ENCODE measurements at places on chromosomes 7 and 10.

DNA sequence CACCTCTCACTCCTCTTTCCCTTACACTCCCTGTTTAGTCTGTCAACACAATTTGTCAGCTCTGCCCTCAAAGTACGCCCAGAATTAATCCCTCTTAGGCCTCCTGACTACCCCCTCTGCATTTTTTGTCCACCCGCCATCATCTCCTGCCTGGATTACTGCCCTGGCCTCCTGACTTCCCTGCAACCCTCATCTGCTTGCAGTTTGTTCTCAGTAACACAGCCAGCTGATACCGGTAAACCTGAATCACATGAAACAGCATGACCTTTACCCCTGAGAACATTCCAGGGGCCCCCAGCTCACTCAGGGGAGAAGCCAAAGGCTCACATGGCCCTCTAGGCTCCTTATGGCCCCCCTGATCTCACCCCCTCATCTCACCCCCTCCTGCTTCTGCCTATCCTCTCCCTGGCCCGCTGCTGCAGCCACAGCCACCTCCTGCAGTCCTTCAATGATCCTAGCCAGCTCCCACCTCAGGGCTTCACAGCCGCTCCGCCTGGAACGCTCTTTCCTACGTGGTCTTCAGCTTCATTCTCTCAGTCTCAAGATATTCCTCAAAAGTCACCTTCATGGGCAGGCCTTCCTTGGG, 8.9 kb downstream of the C10orf53 start:
- no peak for DNase-seq

DNA sequence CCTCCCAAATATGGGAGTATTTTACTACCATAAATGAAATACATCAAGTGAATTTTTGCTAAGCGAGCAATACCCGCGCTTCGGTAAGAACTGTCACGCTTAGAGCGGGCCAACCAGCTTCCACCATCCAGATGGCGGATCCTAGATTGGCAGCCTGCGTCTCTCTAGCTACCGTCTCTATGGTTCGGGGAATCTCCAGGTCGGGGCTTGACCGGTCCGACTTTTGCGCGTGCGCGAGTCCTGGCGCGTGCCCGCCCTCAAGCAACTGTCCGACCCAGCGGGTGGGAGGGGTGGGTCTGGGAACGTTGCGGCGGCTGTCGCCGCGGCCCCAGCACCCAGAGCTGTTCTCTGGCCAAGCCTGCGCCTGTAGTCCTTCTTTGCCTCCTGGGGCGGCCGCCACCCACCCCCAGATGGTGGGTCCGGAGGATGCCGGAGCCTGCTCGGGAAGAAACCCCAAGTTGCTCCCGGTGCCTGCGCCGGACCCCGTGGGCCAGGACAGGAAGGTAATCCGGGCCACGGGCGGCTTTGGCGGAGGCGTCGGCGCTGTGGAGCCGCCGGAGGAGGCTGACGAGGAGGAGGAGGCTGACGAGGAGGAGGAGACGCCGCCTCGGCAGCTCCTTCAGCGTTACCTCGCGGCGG, at the start of gene TBC1D12:
Gene TBC1D12 (plus strand): TSS at position 338 of the 639 bp plus-strand sequence. CDS start 73 bp downstream, at position 411.
- DNase-seq = peak; percentile 94

DNA sequence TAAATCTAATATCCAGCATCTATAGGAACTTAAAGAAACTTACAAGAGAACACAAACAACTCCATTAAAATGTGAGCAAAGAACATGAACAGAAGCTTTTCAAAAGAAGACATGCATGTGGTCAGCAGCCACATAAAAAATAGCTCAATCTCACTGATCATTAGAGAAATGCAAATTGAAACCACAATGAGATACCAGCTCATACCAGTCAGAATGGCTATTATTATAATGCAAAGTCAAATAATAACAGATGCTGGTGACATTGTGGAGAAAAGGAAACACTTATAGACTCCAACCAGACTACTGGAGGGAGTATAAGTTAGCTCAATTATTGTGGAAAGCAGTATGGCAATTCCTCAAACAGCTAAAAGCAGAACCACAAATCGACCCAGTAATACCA, 1314.5 kb downstream of the XPNPEP1 start:
- no peak for DNase-seq

- no peak for DNase-seq
Observed at GRCh38 chr7:92625617-92626016, 35.4 kb upstream of the FAM133B start.

DNA sequence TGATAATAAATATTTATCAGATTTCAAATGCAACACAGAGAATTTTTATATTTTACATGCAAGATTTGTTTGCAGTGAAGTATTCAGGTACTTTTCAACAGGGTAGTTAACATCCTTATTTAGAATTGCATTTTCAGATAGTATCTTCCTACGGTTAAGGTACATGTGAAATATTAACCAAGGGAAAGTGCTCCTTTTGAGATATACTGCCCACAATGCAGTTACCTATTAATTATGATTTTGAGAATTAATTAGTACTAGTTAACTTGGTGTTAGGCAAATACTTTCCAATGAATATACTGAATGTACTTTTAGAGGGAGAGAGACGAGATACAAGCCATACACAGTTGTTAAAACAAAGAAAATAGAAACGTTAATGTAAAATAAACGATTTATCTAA, 206.2 kb upstream of the YAE1 start:
- no peak for DNase-seq

DNA sequence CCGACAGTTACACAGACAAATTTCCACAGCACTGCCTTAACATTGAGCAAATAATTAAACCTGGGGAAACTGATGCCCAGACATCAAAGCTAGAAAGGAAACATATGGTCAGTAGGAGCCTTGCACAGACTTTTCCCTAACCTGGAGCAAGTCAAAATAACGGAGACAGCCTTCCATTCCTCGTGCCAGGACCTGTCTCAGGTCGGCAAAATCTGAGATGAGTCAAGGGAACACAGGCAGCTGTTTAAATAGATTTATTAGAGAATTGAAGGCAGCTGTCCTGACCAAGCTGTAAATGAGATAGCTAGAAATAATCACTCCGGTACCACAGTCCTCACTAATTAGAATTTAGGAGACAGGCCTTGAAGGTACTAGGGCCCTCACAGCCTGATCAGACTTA, 81.2 kb downstream of the RAMP3 start:
- no peak for DNase-seq

DNA sequence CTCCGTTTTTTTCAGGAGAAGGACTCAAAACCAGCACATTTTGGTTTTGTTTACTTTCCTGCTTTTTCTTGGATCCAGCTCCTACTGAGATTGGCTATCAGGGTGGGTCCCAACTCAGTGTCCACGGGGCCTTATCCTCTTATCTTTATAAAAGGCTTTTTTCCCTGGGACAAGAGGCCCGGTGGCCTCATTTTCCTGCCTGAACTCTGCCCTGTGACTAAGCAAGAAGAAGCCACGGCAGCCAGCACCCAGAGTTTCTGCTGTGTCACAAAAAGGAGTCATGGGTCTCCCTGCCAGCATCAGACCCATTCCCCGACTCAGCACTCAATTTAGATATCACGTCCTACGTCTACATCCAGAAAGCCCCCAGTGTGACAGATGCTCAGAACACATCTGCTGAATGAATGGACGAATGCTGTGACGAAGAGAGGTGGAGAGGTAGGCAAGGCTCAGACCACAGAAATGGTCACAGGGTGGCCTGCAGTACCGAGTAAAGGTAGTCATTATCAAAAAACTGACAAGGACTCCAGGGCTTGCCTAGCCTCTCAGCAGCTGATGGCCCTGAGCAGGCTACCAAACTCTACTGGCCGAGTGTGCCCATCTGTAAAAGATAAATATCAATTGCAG, 16.7 kb downstream of the DLG5 start:
- DNase-seq = no peak

- no peak for DNase-seq
Observed at GRCh38 chr10:130968964-130969363, 342.6 kb downstream of the TCERG1L start.

DNA sequence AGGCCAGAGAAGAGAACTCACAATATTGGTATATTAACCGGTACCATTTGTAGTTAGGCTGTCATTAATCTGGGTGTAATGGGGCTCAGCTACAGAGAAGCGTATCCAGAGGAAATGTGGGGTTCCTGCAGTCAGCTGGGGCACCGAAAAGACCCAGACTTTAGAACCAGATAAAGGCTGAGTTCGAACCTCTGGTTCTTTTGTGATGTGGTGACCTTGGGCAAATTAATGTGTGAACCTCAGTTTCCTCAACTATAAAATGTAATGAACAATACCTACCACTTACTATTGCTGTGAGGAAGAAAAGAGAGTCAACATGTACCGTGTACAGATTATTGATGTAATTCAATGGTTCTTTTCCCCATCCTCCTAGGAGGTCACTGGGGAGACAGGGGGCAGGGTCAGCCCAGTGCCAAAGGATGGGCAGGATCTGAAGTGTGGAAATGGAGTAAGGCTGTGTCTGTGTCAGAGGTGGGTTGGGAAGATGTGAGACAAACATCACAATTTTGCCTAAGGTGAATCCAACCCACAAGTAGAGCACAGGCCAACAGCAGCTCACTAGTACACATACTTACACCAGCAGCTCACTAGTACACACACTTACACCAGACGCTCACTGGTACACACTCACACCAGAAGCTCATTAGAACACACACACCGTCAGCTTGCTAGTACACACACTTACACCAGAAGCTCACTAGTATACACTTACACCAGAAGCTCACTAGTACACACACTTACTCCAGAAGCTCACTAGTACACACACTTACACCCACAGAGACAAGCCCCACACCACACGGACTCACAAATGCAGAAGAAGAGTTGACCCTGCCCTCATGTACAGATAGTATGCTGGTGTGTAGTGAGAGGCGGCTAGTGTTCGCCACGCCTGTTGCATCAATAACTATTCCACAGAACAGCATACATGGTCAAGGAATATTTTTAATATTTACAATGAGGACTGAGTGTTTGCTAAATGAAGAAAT, 28.0 kb downstream of the PRSS2 start:
- DNase-seq = no peak

GRCh38 chr10:89138755-89139490, 68.2 kb downstream of the CH25H start:
- no peak for DNase-seq

DNA sequence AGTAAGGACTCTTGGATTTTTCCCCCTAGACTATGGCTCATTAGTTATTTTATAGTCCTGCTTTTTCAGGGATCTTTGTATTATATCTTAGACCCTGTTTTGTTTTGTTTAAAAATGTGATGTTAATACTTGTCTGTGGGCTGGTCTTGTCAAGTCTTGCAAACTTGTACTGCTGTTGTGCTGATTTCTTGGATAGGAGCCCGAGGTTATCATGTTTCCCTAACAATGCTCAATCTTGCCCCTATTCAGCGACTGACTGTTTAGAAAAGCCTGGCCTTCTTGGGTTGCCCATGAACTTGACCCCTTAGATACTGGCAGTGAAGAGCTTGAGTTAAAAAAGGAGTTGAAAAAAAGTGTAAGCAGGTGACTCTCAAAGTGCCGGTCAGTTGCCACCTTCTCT, 115.7 kb downstream of the KIAA1217 start:
- no peak for DNase-seq

DNA sequence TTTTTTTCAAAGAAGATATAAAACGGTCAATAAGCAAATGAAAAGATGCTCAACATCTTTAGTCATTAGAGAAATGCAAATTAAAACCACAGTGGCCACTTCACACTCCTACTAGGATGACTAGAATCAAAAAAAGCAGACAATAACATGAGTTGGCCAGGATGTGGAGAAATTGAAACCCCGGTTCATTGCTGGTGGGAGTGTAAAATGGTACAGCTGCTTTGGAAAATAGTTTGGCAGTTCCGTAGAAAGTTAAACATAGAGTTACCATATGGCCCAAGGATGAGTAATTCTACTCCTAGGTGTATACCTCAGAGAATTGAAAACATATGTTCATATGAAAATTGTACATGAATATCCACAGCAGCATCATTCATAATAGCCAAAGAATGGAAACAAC, 573.3 kb downstream of the GALNT17 start:
- DNase-seq = no peak

GRCh38 chr10:19848226-19848985, 32.2 kb downstream of the PLXDC2 start:
- DNase-seq = no peak

DNA sequence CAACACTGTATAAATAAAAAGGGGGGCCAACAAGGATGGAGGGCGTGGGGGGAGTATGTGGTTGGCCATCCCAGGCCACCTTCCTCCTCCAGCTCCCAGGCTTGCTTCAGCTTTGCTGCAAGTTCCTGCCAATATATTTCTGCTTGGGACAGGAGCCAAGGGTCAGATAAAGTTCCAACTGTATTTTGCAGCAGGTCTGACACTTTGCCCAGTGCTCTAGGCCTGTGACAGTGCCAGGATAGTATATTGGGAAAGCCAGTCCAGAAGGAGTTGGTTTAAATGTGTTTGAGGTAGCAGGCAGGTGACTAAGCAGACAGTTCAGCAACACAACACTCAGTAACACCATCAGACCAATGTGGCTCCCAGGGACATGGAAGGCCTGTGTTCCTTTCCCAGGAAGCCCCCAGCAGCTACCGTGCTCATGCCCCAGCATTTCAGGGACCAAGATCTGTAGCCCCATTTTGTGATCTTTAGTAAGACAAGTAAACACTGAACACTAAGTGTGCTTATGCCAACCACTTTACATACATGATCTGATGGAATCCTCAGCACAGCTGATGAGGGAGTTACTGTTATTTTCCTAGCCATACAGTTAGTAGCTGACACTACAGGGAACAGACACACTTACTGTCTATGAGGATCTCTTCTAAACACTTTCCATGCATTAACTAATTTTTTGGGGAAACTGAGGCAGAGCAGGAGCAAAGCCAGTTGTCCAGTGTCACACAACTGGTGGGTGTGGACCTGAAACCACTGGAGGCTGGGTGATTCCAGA, 38.9 kb downstream of the DNAJB12 start:
- DNase-seq = peak; percentile 23

DNA sequence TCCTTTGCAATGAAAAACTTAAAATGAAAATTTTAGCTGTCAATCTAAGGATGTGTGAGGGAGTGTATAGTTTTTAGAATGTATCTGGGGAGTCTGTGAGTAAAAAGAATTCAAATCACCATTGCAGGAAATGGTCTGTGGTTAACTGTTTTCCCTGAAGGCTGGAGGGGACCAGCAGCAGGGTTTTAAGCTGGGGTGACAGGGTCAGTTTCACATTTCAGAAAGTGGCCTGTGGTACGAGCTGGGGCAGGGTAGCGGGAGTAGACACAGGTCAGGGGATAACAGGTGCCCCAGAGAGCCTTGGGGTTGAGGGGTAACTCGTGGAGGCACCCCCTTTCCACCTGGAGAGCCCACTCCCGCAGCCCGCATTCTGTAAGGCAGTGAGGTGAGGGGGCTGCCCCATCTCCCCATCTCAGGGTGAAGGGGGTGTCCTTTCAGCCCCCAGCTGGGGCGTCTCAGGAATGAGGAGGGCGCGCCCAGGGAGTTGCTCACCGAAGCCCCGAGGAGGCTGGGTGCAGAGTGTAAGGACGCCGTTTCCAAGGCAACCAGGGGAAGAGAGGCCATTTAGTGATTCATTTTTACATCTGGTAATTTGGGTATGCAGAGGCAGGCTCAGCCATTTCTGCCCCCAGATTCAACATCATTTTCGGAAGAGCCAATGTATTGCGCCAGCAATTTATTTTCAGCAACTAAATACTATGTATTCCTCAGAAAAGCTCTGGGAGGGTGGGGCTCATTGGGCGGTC, 168.9 kb downstream of the SLIT1 start:
- peak; percentile 46 for DNase-seq

GRCh38 chr10:99303899-99304861, 25.0 kb upstream of the CNNM1 start:
- no peak for DNase-seq

Data from H7 (cell line).